Right forelimb (tissue), 1 donor: ENCODE measurements at places on chromosomes 2 and 18.

DNA sequence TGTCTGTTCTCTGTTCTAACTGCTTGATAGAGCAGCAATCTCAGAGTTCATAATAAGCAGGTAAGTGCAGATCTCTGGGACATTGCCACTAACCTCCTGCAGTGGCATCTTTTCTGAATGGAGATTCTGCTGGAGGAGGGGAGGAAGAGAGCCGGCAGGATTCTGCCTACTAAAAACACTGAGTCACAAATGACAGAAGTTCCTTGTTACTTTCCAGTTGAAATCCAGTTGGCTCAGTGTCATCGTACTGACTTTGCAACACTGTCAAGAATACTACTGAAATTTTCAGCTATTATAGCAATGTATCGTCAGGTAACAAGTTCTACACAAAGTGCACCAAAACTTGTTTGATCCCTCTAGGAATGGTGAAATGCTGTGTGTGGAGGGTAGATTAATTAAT lies 79.6 kb upstream of the ST6GAL2 start:
- DNase-seq, result no peak

DNA sequence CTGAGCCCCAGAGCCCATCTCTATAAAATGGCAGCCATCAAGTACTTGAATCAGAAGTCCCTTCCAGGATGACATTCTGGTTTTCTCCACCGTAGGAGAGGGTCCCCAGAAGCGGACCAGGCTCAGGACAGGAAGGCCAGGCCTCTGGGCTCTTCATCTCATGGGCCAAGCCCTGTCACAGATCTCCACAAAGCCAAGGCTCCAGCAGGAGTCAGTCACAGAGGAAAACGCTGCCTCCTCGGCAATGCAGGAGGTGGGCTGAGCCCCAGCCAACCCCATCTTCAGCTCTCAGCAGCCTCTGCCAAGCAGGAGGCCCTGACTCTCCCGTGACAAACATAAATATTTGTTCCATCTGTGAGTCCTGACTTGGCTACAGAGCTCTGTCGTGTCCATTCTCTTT lies 39.4 kb upstream of the GPAT2 start:
- DNase-seq, result no peak

GRCh38 chr2:36427790-36428243 lies 72.2 kb downstream of the CRIM1 start:
- no peak for DNase-seq

- no peak for DNase-seq
These were observed 498.7 kb downstream of the PTPRM start for GRCh38 chr18:8065773-8066172.

DNA sequence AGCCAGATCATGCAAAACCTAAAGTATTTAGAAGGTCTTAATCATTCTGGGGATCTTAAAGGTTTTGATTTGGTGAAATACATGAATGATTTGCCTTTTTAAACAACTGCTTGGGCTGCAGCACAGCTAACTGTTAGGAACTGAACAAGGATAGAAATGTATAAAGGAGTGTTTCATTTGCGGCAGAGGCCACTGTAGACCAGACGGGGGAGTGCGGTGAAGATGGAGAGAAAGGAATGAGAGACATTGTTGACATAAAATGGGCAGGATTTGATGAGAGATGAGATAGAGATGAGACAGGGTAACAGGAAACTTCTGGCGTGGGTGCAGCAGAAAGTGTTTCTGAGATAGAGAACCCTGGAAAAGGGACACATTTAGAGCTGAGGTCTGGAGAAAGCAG lies 308.1 kb downstream of the TMX3 start:
- no peak for DNase-seq

DNA sequence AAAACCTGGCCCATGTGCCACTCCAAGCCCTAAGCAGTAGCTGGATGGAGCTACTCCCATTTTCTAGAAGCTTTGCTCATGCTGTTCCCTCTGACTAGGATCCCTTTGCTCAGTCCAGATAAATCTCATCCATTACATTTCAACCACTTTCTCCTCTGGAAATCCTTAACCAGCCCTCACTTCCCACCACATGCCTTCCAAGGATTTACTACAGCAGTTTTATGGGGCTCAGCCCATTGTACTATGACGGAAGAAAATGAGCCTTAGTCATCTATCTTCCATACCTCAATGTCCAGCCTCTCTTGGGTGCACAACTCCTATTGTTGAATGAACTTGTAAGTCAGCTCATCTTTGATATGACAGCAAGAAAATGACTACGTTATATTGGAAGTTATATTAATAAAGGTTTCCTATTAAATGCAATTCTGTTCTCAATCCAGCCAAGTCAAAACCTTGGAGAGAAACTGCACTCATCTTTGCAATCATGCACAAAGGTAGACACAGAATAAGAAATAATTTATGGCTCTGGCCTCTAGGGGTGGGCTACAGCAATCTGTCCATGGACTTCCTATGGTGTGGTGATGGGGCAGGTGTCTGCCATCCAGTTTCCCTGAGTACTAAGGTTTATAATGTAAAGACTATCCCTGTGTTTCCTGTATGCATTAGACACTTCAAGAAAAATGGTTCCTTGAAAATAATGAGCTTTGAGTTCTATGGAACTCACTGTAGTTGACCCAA lies 3.4 kb downstream of the B4GALT6 start:
- DNase-seq, result no peak

DNA sequence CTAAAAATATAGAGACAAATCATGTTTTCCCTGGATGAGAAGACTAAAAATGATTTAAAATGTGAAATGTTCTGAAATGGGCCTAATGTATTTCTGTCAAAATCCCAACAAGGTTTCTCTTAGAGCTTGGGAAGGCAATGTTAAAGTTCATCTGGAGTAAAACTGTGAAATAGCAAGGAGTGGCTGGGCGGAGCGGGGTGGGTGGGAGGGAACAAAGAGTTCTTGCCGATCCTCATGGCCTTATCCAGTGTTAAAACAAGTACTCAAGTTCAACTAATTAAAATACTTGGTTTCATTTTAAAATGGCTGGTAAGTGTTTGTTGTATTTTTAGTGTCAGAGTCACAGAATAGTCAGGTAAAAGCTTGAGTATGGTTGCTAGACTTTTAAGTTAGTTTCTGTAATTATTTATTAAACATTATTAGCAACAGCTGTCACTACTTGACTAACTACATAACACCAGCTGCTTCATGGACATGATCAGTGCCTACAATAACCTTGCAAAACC lies 87.3 kb downstream of the RTN4 start:
- DNase-seq, result no peak

DNA sequence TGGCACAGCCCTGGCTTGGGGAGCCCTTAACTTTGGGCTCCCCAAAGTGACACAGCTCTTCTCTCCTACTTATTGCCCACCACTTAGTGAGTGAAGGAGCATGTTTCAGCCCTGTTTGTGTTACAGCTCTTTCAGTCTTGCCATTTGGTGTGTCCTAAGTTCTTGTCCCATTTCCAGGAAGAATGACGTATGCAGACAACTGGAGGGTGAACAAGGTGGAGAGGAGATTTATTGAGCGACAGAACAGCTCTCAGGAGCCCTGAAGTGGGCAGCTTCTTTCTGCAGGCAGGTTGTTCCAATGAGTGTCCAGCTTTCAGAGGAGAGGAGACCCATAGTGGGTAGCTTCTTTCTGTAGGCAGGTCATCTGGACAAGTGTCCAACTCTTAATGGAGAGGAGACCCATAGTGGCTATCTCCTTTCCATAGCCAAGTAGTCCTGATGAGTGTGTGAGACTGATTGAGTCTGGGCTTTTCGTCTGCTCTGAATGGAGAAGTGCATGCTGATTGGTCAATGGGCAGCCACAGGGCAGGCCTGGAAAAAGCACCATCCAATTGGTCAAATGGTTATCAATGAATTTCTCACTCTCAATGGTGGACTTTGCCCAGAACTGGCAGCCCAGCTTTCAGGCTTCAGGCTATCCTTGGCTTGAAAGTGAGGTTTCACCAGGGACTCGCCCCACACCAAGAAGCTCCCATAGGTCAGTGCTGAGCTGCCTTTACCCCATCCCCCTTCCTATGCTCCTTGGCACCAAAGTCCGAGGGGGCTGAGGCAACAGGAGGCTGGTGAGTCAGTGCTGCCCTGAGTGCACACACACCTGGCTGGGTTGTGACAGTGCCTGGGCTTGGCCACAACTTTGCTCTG lies 688.2 kb downstream of the NYAP2 start:
- no peak for DNase-seq

DNA sequence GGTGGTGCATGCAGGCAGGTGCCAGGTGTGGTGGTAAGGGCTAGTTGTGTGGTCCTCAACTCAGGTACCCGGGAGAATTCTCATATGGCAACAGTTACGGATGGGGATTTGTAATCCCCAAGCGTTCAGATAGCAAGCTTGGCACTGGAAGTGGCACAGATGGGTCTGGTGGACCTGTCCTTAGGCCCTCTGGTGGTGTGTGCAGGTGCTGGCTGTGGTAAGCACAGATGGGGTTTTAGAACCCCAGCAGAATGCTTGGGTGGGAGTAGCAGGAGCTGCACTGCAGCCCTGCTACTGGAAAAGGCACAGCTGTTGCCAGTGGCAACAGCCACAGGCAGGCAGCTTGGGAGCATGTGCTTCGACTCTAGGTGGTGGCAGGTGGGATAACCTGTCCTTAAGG lies 948.2 kb upstream of the FAM98A start:
- no peak for DNase-seq

GRCh38 chr2:135782231-135782630 lies 40.6 kb downstream of the UBXN4 start:
- no peak for DNase-seq

DNA sequence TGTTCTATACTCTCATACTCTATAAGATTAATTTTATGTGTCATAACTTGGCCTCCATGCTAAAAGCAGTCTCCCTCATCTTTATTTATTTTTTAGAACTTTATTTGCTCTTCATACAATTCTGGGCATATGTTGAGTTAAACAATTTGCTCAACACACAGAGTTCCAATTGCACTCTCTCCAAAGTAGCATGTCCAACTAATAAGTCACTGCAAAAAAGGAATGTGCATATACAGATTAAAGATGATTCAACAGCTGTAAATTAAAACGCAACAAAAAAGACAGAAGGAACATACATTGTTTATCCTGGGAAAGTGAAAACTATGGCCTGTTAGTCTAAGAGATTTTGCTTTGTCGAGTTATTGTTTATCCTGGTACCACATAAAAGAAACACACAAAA lies 277.7 kb upstream of the ACVR2A start:
- no peak for DNase-seq

DNA sequence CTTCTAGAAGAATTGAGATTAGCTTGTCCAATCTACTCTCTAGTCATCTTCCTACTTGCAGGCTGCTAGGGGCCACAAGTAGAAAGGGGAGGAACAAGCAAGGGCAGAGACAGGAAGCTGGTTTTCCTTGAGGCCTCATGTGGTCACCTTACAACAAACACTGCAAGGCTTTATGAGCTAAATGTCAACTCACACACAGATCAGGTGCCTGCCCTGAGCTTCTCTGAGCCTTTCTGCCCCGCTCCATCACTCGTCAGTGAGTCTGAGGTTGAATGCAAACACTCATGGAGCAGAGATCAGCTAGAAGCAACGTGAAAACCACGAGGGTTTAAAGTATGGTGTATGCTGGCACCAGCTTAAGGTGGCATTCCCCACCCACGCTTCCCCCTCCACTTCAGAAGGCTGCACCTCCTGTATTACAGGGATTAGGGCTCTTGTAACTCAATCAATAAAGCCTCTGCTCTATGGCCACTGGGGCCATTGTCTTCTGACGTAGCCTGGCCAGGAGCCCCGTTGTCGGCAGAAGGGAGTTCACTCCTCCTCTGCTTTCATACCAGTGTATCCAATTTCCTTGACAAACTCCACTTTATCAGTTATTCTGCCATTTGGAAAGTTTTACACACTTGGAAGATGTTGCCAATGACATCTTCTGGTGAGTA lies 5.4 kb upstream of the CRYGC start:
- no peak for DNase-seq

DNA sequence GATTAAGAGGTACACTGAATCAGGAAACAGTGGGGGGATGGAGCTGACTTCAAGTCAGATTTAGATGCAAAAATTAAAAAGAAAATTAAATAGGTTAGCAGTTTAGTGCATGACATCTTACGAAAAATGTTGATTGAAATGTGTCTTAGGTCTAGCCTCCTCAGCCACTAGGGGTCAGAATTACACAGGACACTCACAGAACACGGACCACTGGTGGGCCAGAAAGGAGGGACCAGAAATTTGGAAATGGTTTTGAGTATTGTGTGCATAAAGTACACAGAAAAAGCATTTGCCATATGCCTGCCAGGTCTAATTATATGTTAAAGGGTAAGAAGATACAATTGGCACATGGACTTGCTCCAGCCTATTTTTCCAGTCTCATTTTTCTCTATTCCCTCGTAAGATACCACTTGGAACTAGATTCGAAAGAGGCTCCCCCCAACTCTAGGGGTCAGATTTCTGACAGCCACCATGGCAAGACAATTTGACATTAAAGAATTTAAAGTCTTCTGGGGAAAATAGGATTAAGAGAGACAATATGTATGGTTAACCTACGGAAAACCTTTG lies 550.2 kb upstream of the SETBP1 start:
- DNase-seq, result no peak

DNA sequence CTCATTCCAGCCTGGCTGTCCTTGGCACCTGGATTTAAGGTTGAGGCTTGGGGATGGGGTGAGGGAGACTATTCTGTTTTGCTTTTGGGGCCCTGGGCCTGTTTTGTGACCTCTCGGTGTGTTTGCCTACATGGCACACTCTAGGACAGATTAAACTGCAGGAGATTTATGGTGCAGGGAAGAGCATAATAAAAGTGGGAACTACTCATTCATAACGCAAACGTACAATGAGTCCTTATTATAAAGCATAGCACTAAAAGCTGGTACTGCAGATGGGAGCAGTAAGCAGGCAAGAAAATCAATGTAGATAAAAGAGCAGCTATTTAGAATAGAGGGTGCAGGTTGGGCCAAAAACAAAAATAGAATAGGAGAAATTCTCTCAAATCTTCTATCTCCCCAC lies 238.4 kb downstream of the ACTR3 start:
- DNase-seq, result no peak

DNA sequence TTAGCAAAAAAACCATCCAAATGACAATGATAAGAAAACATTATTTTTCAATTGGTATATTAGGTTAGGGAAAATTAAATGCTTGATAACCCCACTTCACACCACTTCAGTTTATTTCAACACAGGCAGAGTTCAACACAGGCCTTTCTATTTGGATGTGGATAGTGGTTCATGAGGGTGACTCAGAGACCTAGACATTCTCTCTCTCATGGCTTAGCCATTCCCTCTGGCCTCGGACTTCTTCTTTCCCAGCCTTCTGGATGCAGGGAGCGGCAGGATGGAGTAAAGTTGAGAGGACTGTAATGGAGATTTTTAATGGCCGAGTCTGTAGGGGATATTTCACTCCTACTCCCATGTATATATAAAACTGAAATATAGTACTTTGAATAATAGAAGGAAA lies 109.7 kb downstream of the CTNNA2 start:
- no peak for DNase-seq

DNA sequence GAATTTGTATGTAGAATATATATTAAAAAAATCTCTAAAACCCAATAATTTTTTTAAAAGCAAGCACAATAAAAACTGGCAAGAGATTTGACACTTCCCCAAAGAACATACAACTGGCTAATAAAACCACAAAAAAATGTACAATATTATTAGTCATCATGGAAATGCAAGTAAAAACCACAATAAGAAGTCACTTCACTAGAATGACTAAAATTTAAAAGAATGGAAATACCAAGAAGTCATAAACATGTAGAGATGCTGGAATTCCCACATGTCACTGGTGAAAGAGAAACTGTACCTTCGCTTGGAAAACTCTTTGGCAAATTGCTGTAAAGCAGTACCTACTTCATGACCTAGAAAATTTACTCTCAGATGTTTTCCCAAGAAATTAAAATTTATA lies 43.4 kb upstream of the KYNU start:
- no peak for DNase-seq

- no peak for DNase-seq
These were observed 141.1 kb downstream of the SP100 start for GRCh38 chr2:230557065-230557464.

GRCh38 chr18:801137-801536 lies 10.9 kb downstream of the YES1 start:
- no peak for DNase-seq
